ENCODE measurements at places on chromosomes 13 and 19. TPM values are rescaled to one million over a fixed set of nuclear protein-coding genes. Genes with fewer than 3 reads are reported as not detected.

DNA sequence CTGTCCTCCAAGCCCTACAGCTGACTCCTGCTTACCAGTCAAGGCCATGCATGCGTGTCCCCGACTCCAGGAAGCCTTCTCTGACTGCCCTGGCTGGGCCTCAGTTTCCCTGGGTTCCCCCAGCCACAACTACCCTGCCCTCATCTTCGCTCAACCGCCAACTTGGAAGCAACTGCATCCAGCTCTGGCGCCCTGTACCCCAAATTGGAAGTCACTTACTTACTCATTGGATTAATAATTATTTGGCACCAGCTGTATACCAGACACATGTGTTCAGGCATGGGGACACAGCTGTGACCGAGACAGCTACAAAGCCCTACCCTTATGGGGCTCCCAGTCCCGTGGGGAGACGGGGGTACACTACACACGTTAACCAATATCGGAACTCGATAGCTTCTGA lies 10.9 kb upstream of the SEMA6B start:
- H3K36me3 ChIP-seq: no peaks in the 10 kb centered on the region
- no peak for DNase-seq
- no peak overlapping the region for H3K27ac ChIP-seq
- H3K27me3 ChIP-seq: no peaks in the 10 kb centered on the region
- H3K4me1 ChIP-seq: no peaks in the 10 kb centered on the region

GRCh38 chr13:37360556-37360955 lies 238.0 kb downstream of the POSTN start:
- H3K27me3 ChIP-seq: no peaks in the 10 kb centered on the region
- no peaks in the 10 kb centered on the region for H3K36me3 ChIP-seq
- H3K4me1 ChIP-seq: no peaks in the 10 kb centered on the region

SBNO2 gene
- total RNA-seq: 17.7 TPM

GRCh38 chr19:4413588-4413987 lies 11.1 kb downstream of the CHAF1A start:
- DNase-seq: no peak
- H3K36me3 ChIP-seq: peaks cover 4% of the 10 kb centered on the region
- H3K27ac ChIP-seq: no peak overlapping the region
- H3K27me3 ChIP-seq: no peaks in the 10 kb centered on the region

ZNF208 gene
- total RNA-seq: 4.4 TPM

DNA sequence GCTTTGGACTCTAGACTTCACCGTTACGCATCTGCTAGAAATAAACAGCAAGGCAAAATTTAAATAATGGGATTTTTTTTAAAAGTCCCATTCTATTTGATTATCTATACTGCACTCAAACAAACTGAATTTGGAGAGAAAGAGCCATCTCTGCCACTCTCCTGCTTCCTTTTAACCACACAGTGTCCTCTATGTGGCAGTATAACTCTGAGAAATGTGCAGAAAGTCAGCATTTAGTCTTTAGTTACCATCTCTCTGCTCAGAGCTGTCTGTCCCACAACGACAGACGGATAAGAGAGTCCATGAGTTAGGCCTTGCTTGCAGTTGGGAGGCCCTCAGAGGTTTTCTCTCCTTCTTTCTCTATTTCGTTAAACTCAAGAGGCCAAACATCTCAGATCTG lies 21.2 kb downstream of the CCNA1 start:
- no peaks in the 10 kb centered on the region for H3K36me3 ChIP-seq
- no peak overlapping the region for H3K4me3 ChIP-seq
- H3K27ac ChIP-seq: no peak overlapping the region
- no peaks in the 10 kb centered on the region for H3K27me3 ChIP-seq

DNA sequence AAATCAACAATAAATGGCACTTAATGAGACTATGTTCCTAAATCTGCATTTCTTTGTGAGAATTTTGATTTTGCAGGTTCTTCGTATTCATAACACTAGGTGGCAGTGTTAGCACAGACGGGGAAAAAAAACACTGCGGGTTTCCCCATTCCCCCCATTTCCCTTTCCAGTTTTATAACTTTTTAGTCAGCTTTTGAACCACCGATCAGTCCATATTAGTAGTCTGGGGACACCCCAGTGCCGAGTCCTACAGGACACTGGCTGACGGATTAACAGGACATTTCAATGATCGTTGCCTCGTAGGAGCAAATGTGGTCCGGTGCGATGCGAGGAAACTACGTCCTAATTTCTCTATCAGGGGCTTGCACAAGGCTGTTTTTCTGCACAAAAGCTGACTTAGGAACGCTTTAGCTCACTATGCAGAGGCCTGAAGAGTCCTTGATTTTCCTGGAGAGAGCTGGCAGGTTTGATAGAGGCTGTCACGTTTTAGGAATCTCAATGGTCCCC lies 234.3 kb downstream of the LMO7 start:
- peak overlapping the region; percentile 40 for H3K4me3 ChIP-seq
- H3K27ac ChIP-seq: no peak overlapping the region
- H3K36me3 ChIP-seq: no peaks in the 10 kb centered on the region
- no peak for DNase-seq
- no peaks in the 10 kb centered on the region for H3K4me1 ChIP-seq
- H3K27me3 ChIP-seq: no peaks in the 10 kb centered on the region

CRB3 gene
- 2.5 TPM for total RNA-seq

- no peak for DNase-seq
- no peaks in the 10 kb centered on the region for H3K27me3 ChIP-seq
- H3K4me3 ChIP-seq: no peak overlapping the region
- H3K36me3 ChIP-seq: peaks cover 42% of the 10 kb centered on the region
Measured at GRCh38 chr19:47681388-47681787, 31.8 kb upstream of the EHD2 start.

GRCh38 chr13:73599232-73600128 lies 534.7 kb downstream of the KLF12 start:
- DNase-seq: no peak
- H3K36me3 ChIP-seq: no peaks in the 10 kb centered on the region
- no peak overlapping the region for H3K4me3 ChIP-seq
- H3K27me3 ChIP-seq: no peaks in the 10 kb centered on the region
- H3K4me1 ChIP-seq: no peaks in the 10 kb centered on the region

APC2 gene
- 0.35 TPM for total RNA-seq

GRCh38 chr19:55459950-55460657 lies 1.3 kb downstream of the ISOC2 start:
- H3K4me1 ChIP-seq: no peaks in the 10 kb centered on the region
- no peaks in the 10 kb centered on the region for H3K27me3 ChIP-seq
- no peaks in the 10 kb centered on the region for H3K36me3 ChIP-seq
- peak overlapping the region; percentile 67 for H3K4me3 ChIP-seq

GRCh38 chr13:110820322-110820721 lies 94.5 kb downstream of the ANKRD10 start:
- H3K4me1 ChIP-seq: no peaks in the 10 kb centered on the region
- H3K4me3 ChIP-seq: no peak overlapping the region
- no peak for DNase-seq
- no peaks in the 10 kb centered on the region for H3K27me3 ChIP-seq

GRCh38 chr19:39941615-39942365 lies 7.4 kb upstream of the FCGBP start:
- no peaks in the 10 kb centered on the region for H3K4me1 ChIP-seq
- no peaks in the 10 kb centered on the region for H3K27me3 ChIP-seq
- no peak overlapping the region for H3K4me3 ChIP-seq
- no peak overlapping the region for H3K27ac ChIP-seq

DNA sequence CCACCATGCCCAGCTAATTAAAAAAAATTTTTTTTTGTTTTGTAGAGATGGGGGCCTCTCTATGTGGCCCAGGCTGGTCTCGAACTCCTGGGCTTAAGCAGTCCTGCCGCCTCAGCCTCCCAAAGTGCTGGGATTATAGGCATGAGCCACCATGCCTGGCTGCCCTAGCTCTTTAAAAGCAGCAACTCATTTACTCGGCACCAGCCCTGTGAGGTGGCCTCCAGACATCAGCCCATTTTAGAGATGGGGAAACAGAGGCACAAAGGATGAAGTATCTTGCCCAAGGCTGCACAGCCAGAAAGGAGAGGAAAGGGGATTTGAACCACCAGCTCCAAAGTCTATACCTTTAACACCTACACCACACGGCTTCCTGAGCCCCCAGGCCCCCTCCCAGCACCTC lies 312 bp downstream of the PRX start:
- H3K27ac ChIP-seq: no peak overlapping the region
- H3K27me3 ChIP-seq: no peaks in the 10 kb centered on the region
- H3K4me3 ChIP-seq: no peak overlapping the region
- DNase-seq: no peak

All from right atrium auricular region (tissue), 2 donors.